Fibroblast of pulmonary artery (primary cell): ENCODE measurements at places on chromosomes 2 and 18.

DNA sequence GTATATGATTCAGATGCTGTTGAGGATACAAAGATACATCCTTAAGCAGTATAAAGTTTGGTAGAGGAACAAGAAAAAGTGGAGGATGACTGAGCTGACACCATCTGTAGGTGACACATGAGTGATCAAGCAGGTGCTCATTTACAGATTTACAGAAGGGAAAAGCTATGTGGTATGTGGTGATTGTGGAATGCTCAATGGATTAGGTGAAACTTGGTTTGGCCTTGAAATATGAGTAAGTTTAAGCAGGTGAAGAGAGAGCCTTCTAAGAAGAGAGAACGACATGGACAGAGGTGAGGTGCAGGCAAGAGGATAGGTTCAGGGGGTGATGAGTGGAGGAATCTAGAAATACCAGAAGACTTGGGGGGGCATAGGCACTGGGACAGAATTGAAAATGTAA lies 5.9 kb downstream of the ASXL3 start:
- no peak for DNase-seq

DNA sequence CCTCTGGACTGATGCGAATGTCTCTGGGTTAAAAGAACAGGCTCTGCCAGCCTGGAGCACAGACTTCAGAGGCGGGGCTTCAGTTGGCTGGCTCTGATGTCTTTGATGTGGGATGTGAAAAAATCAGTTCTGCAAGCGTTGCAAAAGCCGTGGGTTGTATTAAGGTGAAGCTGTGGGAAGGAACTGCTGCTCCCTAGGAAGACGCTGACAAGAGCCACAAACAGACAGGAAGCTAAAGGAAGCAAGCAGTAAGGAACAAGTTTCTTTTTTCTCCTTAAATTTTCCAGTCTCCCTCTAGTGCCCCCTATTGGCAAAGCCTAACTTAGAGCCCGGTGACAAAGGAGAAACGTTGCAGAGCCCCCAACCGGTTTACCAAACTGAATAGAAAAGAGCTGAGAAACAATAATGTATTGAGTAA lies 239.0 kb downstream of the CCDC178 start:
- DNase-seq: peak; percentile 53

GRCh38 chr2:137420744-137421143 lies 543.5 kb upstream of the HNMT start:
- no peak for DNase-seq

DNA sequence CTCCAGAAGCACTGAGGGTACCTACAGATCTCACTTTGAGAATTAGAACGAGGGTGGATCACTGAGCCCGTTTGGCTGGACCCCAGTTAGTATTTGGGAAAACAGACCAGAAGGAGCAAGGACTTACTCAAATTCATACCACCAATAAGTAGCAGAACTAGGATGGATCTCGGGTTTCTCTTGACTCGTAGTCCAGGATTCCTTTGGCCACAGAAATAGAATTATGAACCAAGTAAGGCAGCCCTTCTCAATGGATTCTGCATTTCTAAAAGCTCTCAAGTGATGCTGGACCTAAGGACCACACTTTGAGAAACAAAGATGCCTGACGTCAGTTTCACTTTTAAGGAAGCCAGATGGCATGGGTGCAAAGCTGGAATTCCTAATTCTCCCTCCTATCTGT lies 153.0 kb downstream of the KLHL29 start:
- no peak for DNase-seq

DNA sequence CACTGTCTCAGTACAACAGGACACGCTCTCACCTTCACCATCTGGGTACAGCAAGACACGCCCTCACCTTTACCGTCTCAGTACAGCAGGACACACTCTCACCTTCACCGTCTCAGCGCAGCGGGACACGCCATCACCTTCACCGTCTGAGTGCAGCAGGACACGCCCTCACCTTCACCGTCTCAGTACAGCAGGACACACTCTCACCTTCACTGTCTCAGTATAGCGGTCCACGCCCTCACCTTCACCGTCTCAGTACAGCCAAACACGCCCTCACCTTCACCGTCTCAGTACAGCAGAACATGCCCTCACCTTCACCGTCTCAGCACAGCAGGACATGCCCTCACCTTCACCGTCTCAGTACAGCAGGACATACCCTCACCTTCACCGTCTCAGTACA lies 109.9 kb upstream of the CTDP1 start:
- no peak for DNase-seq

GRCh38 chr18:46506974-46507586 lies 149.9 kb downstream of the LOXHD1 start:
- no peak for DNase-seq

GRCh38 chr18:25177631-25178030 lies 174.3 kb downstream of the ZNF521 start:
- no peak for DNase-seq

DNA sequence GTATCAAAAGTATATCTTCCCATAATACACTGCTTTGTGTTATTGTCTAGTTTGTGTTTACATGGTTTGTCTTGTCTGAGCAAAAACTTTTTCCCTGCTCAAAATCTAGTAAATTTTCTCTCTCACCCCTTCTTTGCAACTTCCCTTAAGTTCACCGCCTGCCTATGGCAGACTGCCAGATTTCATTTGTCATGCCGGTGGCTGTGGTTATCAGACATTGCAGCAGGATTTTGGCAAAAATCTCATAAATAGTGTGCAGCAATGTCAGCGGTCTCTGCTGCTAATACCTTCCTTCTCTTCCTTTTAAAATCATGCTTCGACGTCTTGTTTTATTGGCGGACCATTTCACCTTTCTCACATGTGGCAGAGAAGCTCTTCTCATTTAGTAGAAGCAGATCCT lies 45.6 kb upstream of the TMEM178A start:
- peak; percentile 95 for DNase-seq

DNA sequence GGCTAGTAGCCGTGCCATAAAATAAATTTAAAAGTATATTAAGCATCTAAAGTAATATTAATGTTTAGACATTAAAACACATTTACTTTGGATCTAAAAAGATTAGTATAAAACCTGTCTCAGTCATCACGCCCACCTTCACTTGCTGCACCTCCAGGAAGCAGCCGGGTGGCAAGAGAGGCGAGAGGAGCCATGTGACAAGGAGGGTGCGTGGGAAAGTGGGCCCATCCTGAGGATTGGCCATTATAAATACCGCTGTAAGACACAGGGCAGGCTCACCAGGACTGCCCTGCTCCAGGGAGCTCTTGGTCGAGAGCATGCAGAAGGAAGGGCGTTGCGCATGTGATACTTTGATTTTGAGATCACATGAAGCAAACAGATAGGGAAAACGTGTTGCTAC lies 34.4 kb upstream of the ALKAL2 start:
- DNase-seq: no peak

- no peak for DNase-seq
These were observed 39.9 kb downstream of the DSEL start for GRCh38 chr18:67476585-67476984.

GRCh38 chr2:19635951-19636510 lies 265.8 kb downstream of the TTC32 start:
- DNase-seq: no peak

GRCh38 chr18:78666666-78667335 lies 312.8 kb upstream of the SALL3 start:
- no peak for DNase-seq

DNA sequence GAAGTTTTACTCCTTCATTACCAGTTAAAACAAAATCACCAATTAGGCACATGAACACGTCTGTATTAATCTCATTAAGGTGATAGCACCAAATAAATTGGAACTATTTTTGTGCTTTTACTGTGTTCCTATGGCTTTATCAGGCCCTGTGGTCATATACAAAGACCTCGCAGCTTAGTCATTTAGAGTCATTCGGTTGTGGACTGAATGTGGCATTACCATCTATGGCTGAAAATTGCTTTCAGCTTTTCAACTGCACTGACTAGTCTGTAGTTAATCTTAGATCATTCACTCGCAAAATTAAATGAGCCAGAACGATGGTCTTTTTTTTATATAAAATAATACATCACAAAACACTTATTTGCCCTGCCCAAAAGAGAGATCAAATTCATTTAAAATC lies 601.7 kb downstream of the NR4A2 start:
- no peak for DNase-seq

GRCh38 chr18:74420926-74421325 lies 36.2 kb downstream of the DIPK1C start:
- no peak for DNase-seq

GRCh38 chr2:10285556-10286198 lies 17.0 kb upstream of the HPCAL1 start:
- peak; percentile 46 for DNase-seq

- no peak for DNase-seq
These were observed 143.5 kb downstream of the CELF4 start for GRCh38 chr18:37422116-37422515.

DNA sequence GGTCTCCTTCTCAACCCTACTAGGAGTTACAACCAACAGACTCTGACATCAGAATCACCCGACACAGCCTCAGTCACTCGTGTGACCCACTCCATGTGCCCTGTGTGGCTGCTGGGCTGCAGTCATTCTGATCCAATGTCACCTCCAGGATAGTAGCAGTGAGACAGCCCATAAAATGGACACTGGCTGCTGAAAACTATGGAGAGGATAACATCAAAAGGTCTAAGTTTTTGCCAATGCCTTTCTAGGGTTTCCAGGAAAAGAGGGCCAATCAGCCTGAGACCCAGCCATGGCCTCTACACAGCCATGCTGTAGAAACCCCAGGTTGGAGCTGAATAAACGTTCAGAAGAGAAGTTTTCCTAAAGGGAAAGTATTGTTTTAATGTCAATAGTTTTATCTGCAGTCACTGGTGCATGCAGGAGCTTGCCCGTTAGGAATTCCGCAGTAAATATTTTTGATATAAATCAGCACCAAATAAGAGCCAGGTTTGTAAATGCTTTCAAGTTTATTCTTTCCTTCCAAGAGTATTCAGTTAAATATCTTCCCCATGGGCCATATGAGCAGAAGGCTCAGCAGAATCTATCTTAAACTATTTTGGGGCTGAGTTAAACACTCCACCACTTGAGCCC lies 92.2 kb upstream of the PID1 start:
- no peak for DNase-seq

DNA sequence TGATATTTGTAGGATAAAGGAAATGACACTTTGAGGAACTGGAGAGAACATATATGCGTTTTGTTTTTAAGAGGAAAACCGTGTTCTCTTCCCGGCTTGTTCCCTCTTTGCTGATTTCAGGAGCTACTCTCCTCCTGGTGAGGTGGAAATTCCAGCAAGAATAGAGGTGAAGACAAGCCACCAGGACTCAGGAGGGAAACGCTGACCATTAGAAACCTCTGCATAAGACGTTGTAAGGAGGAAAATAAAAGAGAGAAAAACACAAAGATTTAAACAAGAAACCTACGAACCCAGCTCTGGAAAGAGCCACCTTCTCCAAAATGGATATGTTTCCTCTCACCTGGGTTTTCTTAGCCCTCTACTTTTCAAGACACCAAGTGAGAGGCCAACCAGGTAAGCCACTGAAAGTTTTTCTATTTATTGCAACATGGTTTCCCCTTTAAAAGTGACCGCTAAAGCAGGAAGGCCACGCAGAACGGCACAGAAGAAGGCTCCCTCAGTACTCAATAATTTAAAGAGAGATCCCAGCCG lies 735 bp downstream of the NRP2 start:
- no peak for DNase-seq

DNA sequence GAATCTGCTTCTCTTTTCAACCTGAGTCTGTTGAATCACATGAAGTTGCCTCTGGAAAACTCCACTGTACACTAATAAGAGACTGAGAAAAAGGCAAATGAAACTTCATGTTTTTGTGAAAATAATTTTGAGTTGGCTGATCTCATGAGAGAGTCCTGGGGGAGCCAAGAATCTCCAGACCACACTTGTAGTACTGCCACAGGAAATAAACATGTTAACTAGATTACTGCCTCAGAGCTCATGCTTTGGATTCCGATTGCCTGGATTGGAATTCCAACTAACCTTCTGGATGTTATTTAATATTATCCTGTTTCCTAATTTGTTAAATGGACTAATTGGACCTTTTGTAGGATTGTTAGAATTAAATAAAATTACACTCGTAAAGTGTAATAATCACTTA lies 25.2 kb downstream of the NUP35 start:
- peak; percentile 61 for DNase-seq

GRCh38 chr18:46677611-46678010 lies 20.6 kb upstream of the LOXHD1 start:
- no peak for DNase-seq
